BJ (cell line): ENCODE measurements at places on chromosomes 2 and 18. TPM values are rescaled to one million over a fixed set of nuclear protein-coding genes. Genes with fewer than 3 reads are reported as not detected.

- DNase-seq, result no peak
Observed at GRCh38 chr2:224966613-224967012, 75.7 kb downstream of the DOCK10 start.

DNA sequence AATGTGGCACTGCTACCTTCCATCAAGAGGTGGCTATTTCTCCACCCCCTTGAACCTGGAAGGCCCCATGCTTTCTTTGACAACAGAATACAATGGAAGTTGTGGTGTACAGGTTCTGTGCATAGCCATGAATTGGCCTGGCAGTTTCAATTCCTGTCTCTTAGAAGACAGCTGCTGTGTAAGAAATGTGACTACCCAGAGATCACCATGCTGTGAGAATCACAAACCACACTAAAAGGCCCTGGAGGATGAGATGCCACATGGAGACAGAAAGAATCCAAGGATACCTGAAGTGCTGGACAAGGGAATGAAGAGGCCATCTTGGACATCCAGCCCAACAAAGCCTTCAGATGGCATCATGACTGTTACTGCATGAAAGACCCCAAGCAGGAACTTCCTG is 47.7 kb upstream of the EHBP1 start:
- DNase-seq, result no peak

- DNase-seq, result no peak
Observed at GRCh38 chr2:238021327-238021726, 39.5 kb upstream of the SCLY start.

The SLC9A4 gene
- not detected in 2 replicates for polyA plus RNA-seq

The RTN4 gene
- polyA plus RNA-seq, result 219 and 400 TPM in 2 replicates
